Stimulated activated CD8-positive, alpha-beta memory T cell treated with anti-CD3 and anti-CD28 coated beads, Interleukin-4, amount 100 ng/mL, for 24 hours (primary cell): ENCODE measurements at places on chromosomes 2 and 18.

DNA sequence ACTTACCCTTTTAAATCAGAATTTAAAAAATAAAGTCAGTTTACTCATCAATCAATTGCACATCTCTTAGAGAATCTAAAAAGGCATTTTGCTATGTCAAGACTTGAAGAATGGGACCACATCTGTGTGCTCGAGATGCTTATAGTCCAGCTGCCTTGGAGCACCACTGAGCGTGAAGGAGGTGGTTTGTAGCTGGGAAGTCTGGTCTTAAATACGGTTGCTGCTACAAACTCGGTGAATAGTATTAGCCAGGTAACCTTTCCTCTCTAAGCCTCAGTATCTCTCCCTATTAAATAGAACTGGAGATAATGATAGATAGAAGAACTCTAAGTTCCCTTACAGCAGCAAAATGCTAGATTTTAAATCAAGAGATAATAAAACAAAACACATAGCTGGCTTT lies 289.7 kb downstream of the TRIB2 start:
- DNase-seq = no peak

DNA sequence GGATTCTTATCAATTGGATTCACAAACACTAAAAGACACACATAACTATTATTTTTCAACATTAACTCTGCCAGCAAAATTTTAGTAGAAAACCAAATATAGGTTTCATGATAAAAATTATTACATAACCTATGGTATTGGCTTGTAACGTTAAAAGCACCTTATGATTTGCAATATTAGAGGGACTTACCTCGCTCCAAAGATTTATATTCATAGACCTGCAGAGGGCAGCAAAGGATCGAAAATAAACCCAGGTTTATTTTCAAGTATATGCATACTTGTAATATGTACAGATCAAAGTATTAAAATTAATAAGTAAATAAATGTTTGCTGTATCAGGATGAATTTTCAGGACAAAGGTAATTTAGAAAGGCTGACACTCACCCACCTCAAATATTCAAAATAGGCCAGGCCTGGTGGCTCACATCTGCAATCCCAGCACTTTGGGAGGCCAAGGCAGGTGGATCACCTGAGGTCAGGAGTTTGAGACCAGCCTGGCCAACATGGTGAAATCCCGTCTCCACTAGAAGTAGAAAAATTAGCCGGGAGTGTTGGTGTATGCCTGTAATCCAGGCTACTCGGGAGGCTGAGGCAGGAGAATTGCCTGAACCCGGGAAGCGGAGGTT lies 45.3 kb downstream of the LRPPRC start:
- no peak for DNase-seq

- DNase-seq = no peak
These were observed 33.4 kb upstream of the GAREM2 start for GRCh38 chr2:26139269-26140183.

- DNase-seq = no peak
These were observed 483 bp upstream of the FHL2 start for GRCh38 chr2:105399207-105399861.

DNA sequence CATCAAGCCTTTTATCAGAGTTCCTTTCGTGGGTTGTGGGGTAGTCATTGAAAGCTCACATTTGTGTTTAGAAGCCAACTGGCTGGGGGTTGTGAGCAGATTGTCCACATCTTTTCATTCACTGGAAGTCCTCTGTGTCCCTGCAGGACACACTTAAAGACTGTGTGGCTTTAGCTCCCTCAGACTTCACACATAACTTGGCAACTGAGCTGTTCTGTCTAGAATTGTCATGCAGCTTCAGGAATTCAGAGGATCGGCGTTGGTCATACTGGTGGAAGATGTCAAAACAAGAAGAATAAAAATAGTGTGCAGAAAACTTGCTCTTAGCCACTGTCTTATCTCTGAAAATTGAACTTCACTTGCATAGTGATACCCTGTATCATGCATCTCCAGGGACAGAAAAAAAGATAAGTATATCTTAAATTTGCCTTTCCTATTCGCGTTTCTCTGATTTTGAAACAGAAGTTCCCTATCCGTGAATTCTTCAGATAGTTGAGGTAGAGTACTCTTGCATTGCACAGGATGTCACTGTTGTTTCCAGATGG lies 49.6 kb downstream of the TRAPPC12 start:
- no peak for DNase-seq

DNA sequence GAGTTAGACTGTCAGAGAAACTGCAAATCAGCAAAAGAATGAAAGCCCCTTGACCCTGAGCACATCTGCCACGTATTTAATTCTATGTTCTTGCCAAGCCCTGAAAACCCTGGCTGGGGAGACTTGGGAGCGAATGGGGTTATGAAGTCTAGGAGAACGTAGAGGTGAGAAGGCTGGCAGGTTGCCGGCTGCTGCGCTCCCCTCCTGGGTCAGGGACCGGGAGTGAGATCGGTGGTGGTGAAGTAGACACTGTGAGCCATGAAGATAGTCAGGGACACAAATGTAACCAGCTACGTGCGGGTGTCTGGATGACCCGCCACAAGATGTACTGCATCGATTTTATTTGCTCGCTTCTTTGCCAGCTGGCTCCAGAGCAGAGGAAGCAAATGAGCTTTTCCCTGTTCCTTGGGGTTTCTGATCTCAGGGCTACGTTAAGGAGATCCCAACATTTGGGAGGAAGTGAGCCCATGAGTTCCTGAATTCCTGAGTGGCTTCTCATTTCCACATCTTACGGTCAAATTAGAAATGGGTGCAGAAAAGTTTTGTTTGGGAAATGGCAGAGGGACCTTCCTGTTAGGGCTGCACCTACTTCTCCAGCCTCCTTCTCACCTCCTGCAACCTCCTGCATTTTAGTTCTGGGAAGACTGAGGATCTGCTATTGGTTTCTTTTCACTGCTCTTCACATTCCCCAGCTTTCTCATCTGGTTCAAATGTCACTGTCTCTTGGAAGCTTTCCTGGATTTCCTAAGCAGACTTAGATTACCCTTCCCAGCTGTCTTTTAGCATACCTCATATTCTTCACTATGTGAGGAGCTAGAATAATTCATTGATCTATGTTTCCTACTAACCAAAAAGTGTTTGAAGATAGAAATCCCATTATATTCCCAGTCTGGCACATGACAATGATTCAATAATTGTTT lies 360.6 kb downstream of the ZNF521 start:
- DNase-seq = no peak

DNA sequence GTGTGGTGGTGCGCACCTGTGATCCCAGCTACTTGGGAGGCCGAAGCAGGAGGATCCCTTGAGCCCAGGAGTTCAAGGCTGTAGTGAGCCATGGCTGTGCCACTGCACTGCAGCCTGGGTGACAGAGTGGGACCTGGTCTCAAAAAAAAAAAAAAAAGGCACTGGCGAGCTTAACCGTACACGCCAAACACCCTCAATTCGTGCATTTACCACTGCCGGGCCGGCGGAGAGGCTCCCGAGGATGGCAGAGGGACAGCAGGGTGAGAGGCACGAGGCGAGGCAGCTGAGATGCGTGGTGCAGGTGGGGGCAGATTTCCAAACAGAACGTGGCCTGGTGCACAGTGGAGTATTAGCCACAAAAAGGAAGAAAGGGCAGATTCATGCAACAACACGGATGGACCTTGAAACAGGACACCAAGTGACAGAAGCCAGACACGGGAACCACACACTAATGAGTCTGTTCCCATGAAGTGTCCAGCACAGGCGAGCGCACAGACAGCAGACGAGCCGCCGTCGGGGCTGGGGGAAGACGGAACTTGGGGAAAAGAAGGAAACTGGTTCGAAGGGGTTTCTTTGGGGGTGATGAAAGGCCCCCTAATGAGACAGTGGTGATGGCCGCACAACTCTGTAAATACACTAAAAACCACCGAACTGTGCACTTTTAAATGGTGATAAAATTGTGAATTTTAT lies 27.4 kb downstream of the SLC66A2 start:
- no peak for DNase-seq

GRCh38 chr18:9924371-9924943 lies 10.6 kb downstream of the VAPA start:
- no peak for DNase-seq

- DNase-seq = no peak
These were observed 564 bp downstream of the MPV17 start for GRCh38 chr2:27322301-27322765.

- no peak for DNase-seq
These were observed 2.4 kb upstream of the ETAA1 start for GRCh38 chr2:67394734-67395133.

DNA sequence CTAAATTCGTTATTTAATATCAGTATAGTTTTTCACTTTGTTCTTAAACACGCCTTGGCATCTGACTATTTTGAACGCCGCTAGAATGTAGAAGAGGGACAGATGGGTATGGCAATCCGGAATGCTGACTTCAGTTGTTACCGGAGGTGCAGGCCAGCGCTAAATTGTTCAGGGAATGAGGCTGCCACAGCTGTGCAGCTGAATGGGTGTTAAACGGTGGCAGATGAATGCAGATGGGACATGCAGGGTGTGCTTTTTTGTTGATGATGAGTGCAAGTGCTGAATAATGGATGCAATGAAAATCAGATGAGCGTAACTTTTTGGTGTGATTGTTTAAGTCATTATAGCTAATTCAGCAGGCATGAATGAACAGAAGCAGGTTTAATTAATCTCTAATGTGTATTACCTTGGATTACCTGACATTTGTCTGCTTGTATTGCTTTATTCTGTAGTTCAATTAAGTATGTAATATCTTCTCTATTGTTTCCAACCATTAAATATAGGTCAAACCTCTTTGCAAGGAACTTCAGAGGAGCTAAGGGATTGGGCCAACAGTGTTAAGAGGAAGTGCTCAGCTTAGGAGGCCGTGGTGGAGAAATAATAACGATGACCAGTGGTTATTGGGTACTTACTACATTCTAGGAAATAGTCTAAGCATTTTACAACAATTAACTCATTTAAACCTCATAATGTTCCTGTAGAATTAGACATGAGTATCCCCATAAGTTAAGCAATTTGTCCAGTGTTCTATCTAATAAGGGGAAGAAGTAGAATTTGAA lies 11.9 kb upstream of the CREG2 start:
- DNase-seq = no peak

DNA sequence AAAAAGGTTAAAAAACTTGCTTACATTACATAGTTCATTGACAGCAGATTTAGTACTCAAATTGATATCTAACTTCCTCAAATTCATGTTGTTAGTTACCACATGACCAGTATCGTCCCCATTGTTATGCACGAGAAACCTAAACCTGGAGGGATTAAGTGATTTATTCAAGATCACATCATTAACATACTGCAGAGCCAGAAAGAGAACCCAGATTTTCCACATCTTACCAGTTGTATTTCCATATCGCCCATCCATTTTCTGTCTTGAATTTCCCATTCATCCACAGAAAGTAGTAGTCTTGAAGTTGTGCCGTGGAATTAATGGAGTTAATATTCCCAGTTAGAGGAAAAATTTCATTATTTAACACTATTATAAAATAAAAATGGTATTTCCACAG lies 512.0 kb downstream of the METTL4 start:
- no peak for DNase-seq

- no peak for DNase-seq
These were observed 226.6 kb downstream of the MEIS1 start for GRCh38 chr2:66661253-66662173.

DNA sequence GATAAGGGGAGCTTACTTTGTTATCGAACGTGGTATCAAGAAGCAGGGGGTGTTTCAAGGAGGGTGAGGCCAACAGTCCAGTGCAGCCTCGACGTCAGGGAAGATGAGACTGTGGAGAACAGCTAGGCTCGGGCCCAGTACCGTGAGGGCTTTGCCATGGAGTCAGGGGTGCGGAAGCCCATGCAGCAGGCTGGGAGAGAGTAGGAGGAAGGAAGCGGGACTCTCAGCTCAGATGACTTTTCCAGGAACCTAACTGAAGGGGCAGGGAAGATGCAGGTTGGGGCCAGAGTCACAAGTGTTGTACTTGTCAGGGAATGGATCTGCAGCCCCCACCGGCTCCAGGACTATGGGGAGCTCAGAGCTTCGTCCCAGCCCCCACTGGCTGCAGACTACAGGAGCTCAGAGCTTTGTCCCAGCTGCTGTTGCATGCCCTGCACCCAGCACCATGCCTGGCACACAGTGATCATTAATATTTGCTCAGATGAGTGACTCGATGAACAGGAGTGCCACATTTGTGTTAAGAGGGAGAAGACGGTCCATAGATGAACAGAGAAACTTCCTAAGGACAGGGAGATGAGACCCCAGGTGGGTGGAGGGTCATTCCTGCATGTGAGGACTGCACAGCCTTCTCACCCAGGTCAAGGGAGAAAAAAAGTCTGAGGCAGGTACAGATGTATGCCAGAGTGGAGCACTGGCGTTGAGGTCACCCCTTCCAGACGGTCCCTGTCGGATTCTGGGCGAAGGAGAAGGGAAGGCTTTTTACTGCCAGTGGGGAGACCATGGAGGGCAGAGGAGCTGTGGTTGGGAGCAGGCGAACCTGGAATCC lies 36.4 kb downstream of the PTGR3 start:
- no peak for DNase-seq

- DNase-seq = no peak
These were observed 95.5 kb upstream of the STK17B start for GRCh38 chr2:196266855-196267254.

GRCh38 chr2:178112202-178113152 lies at the start of gene RBM45:
TSS of gene RBM45 (plus strand) at chr2:178112437. CDS start at chr2:178112547, 110 bp downstream.
- peak; percentile 86 for DNase-seq

- no peak for DNase-seq
These were observed 155.2 kb downstream of the TWIST2 start for GRCh38 chr2:239002954-239003623.

- no peak for DNase-seq
These were observed 137.8 kb downstream of the LAMA3 start for GRCh38 chr18:23826850-23827620.

GRCh38 chr18:13382954-13383827 lies 164.6 kb downstream of the LDLRAD4 start:
- DNase-seq = no peak

DNA sequence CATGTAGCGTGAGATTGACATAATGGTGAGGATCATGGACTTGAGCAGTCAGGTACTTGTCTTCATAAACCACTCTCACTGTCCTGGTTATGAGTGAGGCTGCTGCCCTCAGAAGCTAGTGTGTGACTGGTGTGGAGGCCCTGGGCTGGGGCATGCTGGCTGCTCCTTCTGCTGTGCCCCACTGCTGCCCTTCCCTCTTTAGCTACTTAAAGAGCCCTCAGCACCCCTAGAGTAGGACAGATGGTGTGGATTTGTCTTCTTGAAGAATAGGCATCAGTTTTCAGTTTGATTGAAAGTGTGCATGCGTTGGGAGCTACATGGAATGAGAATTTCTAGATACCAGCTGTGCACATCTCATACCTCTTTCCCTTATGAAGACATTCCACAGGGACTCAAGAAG lies 15.4 kb downstream of the CPLX4 start:
- no peak for DNase-seq

DNA sequence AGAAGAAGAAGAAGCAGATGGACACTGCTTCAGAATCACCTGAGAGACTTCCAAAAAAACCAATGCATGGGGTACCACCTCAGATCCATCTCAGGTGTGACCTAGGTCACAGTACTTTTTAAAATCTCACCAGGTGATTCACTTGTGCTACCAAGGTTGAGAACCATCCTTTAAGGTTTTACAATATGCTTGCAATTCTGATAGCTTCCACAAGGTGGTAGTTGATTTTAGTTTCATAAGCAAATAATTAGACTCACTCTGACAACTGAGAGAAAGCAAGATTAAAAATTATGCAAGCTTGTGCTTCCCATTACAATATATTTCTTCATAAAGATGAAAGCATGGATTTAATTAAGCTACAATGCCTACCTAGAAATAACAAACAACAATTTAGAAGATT lies 355.1 kb downstream of the EN1 start:
- DNase-seq = no peak

- DNase-seq = no peak
These were observed 69.5 kb upstream of the PSMD14 start for GRCh38 chr2:161238560-161239325.

GRCh38 chr2:38750011-38750890 lies 910 bp downstream of the SRSF7 start:
- DNase-seq = peak; percentile 27

GRCh38 chr2:3162442-3163077 lies 215.1 kb downstream of the EIPR1 start:
- no peak for DNase-seq
